ENCODE measurements at places on chromosomes 12 and 14.

DNA sequence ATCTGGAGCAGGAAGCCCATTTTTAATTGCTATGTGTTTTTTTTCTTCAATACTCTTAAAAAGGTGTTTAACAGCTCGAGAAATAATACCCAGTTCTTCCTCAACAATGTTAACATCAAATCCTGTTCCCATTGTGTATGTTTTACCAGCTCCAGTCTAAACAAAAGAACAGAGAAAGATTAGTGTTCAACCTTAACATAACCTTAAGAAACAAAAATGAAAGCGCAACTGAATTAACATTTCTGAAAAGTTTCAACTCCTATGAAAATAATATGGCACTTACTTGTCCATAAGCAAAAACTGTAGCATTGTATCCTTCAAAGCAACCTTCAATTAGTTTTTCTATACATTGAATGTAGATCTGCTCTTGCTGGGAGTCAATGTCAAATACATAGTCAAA lies 73.2 kb downstream of the KIF21A start:
- no peak for DNase-seq

GRCh38 chr14:59771577-59771976 lies 99.0 kb downstream of the RTN1 start:
- DNase-seq, result no peak

DNA sequence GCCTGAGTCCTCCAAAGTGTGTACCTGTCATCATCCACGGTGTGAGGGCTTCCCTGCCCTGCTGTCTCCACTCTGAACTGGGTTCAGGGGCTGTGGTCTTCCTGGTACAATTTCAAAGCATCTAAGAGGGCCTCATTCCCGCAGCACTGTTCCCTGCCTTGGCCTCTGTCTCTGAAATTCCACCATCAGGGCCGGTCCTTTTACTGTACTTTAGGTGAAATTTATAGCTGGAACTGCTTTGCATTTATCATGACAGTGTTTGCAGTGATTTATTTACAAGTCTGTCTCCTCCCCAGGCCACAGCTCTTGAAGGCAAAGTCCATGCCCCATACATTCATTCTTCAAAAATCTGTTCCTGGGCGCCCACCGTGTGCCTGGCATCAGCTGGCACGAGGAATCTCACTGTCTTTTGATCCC lies 36.9 kb upstream of the NCOR2 start:
- DNase-seq, result no peak

- DNase-seq, result no peak
Observed at GRCh38 chr12:30754383-30754749, 385 bp downstream of the CAPRIN2 start.

- no peak for DNase-seq
Observed at GRCh38 chr14:77046721-77047120, 18.2 kb upstream of the IRF2BPL start.

DNA sequence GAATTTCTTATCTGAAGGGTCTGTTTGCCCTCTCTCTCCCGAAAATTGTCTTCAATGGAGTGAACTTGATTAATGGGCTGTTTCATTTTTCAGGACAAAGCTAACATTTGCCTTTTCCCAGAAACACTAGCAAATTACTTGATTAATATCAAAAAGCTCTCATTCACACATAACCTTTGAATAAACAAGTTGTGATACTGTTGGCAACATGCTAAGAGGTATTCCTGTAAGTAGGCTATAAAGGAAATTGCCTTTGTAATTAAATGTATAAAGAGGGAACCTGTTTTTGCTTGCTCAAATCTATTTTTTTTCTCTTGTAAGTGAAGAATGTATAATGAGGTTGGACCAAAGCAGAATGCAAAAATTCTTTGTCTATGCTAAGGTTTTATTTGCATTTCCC lies 457.2 kb downstream of the TMTC2 start:
- no peak for DNase-seq

DNA sequence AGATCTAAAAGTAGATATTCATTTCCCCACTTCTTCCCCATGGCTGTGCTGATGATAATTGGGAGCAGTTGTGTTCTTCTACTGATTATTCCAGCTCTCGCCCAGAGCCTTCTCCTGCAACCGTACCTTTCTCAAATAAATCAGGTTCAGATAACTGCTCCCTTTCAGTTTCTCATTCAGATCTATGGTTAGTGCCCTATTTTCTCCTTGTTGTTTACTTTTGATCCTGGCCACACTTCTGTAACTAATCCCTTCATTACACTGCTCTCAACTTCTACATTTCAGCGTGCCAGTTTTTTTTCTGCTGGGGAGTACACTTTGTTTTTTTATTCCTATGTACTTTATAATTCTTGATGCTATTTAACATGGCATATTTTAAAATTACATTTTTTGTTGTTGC lies 2.8 kb upstream of the STRAP start:
- DNase-seq, result no peak

DNA sequence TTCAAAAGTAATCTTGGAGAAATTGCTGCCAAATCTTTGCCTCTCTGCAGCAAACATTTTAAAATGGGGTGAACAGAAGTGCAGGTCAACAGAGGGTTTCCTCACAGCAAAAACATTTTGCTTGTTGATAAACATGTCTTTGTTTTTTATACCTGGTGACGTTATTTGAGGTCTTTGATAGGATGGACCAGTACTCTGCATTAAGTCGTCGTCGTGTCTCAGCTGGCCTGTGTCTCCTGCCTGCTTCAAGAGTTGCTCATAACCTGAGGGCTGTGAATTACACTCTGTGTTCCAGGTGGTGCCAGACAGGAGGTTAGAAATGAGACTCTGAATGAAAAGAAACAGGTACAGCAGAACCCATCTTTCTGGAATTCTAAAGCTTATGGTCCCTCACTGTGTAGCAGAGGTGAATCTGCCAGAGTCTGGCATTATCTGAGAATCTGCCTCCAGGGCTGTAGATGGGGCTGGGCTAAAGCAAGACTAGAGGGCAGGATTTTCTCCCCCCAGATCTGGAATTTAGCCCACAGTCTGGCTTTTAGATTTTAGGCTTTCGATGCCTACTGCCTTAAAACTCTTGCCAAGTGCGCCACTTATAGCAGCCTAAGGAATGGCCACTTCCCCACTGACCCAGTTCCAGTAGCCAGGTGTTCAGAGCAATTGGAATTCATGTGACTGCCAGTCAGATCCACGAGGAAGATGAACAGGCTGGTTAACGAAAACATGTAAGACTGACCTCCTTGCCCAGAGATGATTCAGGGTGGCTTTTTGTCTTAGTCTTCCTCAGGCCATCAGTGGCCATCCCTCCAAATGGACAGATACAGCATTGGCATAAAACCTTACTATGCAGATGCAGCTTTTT lies 161.2 kb downstream of the PRKCH start:
- DNase-seq, result no peak
